ENCODE measurements at places on chromosomes 2 and 18.
A peak's percentile ranks its signal among the peaks of the same experiment; 100 is the strongest.

DNA sequence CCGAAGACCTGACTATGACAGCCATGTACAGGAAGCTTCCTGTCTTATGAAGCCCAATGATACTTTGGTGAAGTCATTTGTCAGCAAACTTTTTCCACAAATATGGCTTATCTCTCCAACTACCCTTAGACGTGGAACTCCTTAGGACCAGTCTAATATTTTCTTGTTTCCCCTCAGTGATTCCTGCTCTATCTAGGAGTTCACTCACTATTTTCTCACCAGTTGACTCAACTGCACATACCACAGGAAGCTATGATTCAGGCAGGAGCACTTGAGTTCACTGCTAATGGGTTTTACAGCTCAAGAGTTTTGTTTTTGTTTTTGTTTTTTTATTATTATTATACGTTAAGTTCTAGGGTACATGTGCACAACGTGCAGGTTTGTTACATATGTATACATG, 109.3 kb downstream of the ANTXR1 start:
- DNase-seq: no peak

- no peak for DNase-seq
Observed at GRCh38 chr2:88709181-88709631, 17.7 kb downstream of the RPIA start.

DNA sequence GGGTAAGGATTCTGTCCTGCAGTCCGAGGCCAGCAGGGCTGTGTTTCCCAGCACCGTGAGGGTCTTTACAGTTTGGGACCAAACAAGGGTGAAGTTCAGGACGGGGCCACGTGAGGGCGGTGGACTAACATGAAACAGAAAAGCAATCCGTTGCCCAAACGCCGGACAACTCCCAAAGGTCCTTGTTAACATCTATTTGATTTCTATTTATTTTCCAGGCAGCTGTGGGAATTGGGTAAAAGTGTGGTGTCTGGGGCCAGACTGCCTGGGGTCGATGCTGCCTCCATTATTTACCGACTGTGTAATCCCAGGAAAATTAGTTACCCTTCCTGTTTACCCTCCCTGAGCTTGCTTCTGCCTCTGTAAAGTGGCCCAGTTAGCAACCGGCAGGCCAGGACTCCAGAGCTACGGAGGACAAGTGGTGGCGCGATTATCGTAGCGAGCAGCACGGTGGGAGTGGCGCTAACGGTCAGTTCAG, 66.3 kb upstream of the TCF7L1 start:
- peak; percentile 40 for DNase-seq

DNA sequence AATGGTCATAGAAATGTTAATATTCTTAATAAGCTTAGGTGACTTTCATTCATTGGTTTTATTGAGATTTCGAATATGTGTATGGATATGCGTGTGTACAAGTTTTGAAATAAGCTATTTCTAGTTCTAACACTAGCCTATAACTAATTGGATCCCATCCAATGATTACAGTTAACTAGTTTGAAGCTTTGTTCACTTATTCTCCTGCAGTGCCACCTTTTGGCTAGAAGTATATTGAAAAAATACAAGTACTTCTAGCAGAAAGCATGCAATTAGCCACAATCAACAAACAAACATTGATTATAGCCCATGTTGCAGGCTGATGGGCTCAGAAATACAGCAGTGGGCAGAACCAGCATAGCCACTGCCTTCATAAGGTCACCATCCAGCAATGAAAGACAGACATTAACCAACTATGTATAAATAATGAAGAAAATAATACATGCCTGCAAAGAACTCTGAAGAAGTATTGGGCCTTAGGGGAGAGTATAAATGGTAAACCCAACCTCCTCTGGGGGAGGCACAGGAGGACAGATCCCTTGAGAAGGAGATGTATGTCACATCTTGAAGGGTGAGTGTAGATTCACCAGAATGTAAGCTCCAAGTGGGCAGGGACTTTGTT, 5.1 kb upstream of the PIEZO2 start:
- DNase-seq: peak; percentile 44

DNA sequence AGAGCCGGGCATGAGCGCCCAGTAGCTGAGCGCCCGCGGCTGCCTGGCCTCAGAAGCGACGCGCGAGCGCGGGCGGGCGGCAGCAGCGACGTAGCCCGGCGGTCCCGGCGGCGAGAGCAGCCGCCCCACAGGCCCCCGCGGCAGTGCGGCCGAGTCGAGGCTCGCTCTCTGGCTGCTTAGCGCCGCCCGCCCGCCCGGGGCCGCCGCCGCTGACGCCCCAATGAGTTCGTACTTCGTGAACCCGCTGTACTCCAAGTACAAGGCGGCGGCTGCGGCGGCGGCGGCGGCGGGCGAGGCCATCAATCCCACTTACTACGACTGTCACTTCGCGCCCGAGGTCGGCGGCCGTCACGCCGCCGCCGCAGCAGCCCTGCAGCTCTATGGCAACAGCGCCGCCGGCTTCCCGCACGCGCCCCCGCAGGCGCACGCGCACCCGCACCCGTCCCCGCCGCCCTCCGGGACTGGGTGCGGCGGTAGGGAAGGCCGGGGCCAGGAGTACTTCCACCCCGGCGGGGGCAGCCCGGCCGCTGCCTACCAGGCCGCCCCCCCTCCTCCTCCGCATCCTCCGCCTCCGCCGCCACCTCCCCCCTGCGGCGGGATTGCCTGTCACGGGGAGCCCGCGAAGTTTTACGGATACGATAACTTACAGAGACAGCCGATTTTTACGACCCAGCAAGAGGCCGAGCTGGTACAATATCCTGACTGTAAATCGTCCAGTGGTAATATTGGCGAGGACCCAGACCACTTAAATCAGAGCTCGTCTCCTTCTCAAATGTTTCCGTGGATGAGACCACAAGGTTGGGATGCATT, 847 bp downstream of the HOXD8 start:
- peak; percentile 54 for DNase-seq

- DNase-seq: no peak
Observed at GRCh38 chr18:58005011-58005410, 39.0 kb upstream of the NEDD4L start.

Data from large intestine (tissue), 12 donors.